ENCODE measurements at places on chromosomes 4 and X.

DNA sequence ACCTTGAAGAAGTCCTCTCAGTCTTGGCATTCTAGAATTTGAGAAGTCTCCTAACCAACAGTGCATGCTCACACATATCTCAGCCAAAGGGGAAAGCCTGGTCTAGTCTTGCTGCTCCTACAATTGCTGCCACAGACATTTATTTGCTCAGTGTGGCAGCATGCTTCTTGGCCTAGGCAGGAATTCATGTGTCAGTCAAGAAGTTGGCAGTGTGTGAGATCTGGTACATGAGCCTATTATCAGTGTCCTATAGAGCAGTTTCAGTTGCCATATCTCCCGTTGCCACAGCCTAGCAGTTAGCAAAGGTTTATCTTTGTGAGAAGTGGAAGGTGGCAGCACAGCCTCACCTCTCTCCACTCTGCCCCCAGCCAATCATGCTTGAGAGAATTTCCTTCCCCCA, 176.9 kb upstream of the ARHGEF9 start:
- DNase-seq = no peak

GRCh38 chrX:68807818-68808217, 21.0 kb upstream of the EFNB1 start:
- DNase-seq = no peak

- DNase-seq = no peak
Measured at GRCh38 chrX:41449615-41450014, 2.5 kb downstream of the NYX start.

- DNase-seq = no peak
Measured at GRCh38 chrX:51215266-51215665, 117.4 kb upstream of the NUDT10 start.

DNA sequence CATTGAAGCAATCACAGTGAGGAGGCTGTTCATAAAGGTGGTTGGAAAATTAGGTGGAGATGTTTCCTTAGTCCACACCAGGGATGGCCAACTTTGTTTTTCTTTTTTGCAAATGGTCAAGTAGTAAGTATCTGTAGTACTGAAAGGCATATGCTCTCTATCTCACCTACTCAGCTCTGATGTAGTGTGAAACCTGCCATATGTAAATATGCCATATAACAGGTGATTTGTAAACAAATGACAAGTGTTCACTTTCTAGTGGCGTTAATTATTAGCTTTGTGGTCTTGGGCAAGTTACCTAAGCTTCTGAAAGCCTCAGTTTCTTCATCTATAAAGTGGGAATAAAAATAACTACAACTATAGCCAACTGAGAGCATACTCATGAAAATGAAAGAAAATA, 421.4 kb upstream of the LCORL start:
- DNase-seq = no peak

DNA sequence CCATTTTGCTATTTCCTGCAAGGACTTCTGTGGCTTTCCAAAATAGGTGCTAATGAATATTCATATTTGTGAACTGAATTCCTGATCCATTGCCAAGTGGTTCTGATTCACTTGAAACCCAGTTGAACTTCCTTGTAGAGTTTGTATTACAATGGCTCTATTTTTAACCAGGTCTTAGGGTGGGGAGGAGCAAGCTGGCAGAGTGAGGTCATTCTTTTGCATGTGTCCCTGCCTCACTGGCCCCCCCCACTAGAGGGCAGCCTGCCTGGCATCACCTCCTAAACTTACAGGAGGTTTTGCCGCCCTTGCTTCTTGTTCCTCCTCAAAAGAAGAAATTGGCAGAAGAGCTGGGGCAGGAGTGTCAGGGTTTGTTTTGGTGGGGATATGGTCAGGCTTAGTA, 10.5 kb downstream of the PTTG2 start:
- no peak for DNase-seq

DNA sequence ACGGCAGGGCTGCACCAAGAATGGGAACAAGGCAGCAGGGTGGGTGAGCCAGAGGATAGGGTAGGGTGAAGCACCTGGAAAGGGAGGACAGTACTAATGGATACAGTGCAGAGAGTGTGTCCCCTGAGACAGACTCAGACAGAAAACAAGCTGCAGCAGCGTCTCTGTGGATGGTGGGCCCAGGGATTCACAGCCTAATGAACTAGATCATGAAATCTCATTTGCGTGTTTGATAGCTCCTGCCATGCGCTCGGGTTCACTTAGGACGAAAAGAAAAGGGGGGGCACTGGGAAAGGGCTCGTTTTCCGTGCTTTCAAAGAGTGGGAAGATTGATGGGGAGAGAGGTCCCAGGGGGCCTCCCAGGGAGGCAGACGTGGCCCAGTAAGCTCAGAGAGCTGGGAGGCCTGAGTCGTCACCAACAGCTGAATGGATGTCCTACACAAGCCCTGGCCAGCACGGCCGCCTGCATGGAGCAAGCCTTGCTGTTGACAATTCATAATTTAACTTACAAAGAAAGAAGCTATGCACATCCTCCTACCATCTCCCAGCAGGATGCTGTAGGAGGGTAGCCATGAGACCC, 446.9 kb downstream of the BCOR start:
- DNase-seq = no peak
